ENCODE measurements at places on chromosomes 3 and 15.

GRCh38 chr3:39279745-39280517, at the start of gene CX3CR1:
CX3CR1 (minus strand) TSS chr3:39280036; CDS start chr3:39266509, 13,527 bp downstream.
- no peak for DNase-seq

DNA sequence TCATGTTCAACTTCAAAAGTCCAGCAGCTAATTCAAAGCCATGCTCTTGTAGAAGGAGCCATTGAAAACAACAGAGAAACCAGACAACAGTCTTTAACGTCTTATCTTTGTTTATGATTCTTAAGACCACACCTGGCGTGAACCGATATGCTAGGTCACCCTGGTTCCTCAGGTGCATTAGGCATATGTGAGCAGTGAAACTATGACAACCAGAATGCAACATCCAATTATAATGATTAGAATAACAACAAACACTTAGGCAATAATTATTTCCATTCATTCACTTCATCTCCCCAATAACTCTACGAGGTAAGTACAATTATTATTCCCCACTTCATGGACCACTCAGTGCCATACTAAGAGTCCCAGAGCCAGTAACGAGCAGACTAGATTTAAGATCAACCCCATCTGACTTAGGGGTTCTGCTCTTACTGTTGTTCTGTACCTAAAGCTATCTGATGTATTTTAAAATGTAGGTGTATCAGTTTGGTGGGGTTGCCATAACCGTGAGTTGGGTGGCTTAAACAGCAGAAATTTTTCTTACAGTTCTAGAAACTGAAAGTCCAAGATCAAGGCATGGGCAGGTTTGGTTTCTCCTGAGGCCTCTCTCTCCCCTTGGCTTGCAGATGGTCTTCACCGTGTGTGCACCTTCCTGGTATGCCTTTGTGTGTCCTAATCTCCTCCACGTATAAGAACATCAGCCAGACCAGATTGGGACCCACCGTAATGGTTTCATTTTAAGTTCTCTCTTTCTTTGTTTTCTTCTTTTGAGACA, 997.8 kb upstream of the CFAP20DC start:
- DNase-seq, result no peak

- DNase-seq, result no peak
Observed at GRCh38 chr3:47533481-47533880, 20.0 kb upstream of the ELP6 start.

GRCh38 chr3:170737498-170738162, 132.4 kb downstream of the RPL22L1 start:
- no peak for DNase-seq

GRCh38 chr3:108450444-108450843, 60.0 kb downstream of the MYH15 start:
- DNase-seq, result no peak

GRCh38 chr15:64105113-64105704, 9.4 kb downstream of the SNX1 start:
- no peak for DNase-seq

GRCh38 chr3:30598668-30599545, 7.5 kb upstream of the TGFBR2 start:
- no peak for DNase-seq

DNA sequence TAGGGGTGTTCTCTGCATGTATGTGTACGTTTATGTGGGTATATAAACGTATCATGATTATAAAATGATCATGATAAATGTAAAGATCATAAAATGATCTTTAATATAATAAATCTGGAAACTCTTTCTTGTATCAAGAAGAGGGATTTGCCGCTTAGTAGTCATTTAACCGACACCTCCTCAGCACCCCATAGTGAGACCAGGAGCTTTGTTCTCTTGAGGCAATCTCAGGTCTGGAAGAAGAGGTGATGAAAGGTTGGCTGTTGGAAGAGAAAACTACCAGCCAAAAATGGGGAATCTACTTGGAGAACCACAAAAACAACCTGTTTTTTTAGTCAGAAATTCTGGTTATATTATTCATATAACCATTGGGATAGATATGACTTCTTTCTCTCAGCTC, 38.7 kb downstream of the TGFBR2 start:
- DNase-seq, result no peak

DNA sequence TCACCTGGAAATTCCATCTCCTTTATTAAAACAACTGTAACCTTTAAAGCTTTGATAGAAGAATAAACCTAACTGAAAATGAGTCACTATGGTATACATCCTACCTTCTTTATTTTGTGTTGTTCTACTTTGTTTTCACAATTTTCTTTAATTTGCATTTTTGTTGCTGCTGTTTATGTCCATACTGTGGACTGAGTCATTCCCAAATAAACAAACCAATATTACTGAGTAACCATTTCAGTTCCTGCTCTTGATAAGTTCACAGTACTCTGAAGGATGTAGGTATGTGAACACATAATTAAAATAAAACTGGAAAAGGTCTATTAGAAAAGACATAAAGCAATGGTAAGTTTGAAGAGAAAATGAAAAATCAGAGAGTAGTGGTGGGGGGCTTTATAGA, 528.5 kb upstream of the GOLIM4 start:
- DNase-seq, result no peak

DNA sequence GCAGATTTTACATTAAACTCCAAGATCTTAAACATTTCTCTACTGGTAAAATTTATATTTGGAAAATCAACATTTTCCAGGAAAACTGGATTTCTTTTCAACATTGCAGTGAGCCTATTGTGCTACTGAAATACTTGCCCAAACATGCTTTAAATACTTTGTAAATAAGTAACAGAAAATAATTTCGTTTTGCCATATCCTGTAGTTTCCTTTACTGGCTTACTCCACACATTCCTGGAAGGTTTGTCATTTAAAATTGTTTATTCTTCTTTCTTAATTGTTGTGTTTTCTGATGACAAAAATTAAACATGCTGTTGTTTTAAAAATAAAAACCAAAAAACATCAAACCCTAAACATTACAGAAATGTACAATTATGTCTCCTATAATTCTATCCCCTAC, 22.0 kb downstream of the ACAD11 start:
- no peak for DNase-seq

DNA sequence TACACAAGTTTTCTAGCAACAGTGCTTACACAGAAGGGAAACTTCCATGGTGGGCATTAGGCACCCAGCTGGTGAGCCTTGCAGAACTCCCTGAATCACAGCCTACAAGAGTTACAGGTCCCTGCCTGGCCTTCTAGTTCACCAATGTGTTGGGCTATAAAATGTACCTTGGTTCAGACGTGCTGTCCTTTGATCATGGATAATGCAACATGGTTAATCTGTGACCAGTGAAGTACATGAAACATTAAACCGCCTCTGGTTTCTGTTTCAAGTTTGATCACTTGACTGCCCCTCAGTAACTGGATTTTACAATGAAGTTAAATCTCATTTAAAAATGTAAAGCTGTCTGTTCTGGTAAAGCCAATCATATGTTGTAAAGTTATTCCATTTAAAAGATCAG, 51.8 kb downstream of the FMN1 start:
- DNase-seq, result no peak

DNA sequence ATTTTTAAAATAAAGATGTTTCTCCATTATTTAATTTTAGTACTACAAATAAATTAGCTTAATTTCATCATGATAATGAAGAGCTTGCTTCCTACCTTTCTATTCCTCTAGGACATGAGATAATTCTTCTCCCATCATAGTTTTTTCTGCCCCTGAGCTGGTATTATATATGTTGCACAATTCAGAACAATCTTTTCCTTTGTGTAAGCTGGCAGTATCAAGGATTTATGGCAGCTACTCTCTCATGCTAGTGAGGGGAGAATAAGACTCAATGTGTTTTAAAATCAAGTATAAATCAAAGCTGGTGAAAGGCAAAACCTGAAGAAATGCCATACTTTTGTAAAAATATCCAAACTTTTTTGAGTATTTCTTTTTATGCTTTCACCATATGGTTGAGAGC, 1405.3 kb downstream of the SI start:
- no peak for DNase-seq

DNA sequence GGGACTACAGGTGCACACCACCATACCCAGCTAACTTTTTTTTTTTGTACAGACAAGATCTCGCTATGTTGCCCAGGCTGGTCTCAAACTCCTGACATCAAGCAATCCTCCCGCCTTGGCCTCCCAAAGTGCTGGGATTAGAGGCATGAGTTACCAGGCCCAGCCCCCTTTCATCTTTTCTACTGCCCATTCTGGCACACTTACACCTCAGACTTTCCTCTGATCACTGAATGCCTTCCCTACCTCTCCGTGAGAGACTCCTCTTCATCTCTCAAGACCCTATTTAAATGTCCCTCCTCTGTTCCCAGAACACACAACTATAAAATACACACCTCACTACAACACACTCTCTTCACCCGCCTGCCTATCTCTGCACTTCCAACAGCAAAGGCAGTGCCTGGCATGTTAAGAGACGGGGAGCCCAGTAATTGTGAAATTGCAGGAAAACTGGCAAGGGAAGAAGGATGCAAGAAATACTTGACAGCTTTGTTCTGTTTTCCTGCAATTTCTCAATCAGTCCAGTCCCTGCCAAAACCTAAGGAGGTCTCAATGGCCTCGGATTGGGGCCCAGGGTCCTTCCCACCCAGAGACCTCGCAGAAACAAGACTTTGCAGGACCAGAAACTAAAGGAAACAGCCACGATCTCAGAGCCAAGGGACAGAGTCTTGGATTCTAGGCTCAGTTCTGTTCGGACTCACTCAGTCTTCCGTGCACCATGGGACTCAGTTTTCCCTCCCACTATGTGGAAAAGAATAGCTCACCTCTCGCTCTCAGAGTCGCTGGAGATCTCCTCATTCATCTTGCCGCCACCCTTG, 849 bp downstream of the RRP9 start:
- no peak for DNase-seq

- no peak for DNase-seq
Observed at GRCh38 chr3:108051005-108051404, 39.8 kb downstream of the CD47 start.
